Spleen (tissue), 13 donors: ENCODE measurements at places on chromosomes 5 and 9. TPM values are rescaled to one million over a fixed set of nuclear protein-coding genes. Genes with fewer than 3 reads are reported as not detected.

NSG2 gene
- not detected for total RNA-seq

NOXA1 gene
- total RNA-seq = 1.9 TPM

IFNA21 gene
- not detected for total RNA-seq

PPP2R2B gene
- total RNA-seq = 6.1 TPM

APBA1 gene
- total RNA-seq = 15.1 TPM

UAP1L1 gene
- total RNA-seq = 28.6 TPM

NUDCD2 gene
- total RNA-seq = 11.8 TPM

AMBP gene
- total RNA-seq = 1.6 TPM

ARID3C gene
- total RNA-seq = not detected

POU5F2 gene
- 11.7 TPM for total RNA-seq

ZDHHC11B gene
- 5.0 TPM for total RNA-seq

IL33 gene
- 14.6 TPM for total RNA-seq

SH3RF2 gene
- 0.13 TPM for total RNA-seq

RHOBTB3 gene
- total RNA-seq = 71.1 TPM

SLC25A48 gene
- 0.33 TPM for total RNA-seq

SCGB3A2 gene
- total RNA-seq = not detected

C8G gene
- total RNA-seq = 2.4 TPM

TAF1L gene
- 0.17 TPM for total RNA-seq

RANBP3L gene
- total RNA-seq = not detected

SPATA31A3 gene
- total RNA-seq = not detected

GRXCR2 gene
- total RNA-seq = not detected

PCDHA12 gene
- not detected for total RNA-seq

PCDHGB6 gene
- total RNA-seq = 6.1 TPM

MARVELD2 gene
- total RNA-seq = 1.4 TPM

KCNT1 gene
- 12.6 TPM for total RNA-seq

GABRA1 gene
- not detected for total RNA-seq

FREM1 gene
- 0.60 TPM for total RNA-seq

CBY3 gene
- total RNA-seq = not detected

ACTL7A gene
- not detected for total RNA-seq

APC gene
- total RNA-seq = 58.5 TPM

RGS7BP gene
- 0.54 TPM for total RNA-seq

FOXD4L5 gene
- not detected for total RNA-seq

STING1 gene
- 108 TPM for total RNA-seq

CCNO gene
- not detected for total RNA-seq

PCDHB14 gene
- 1.6 TPM for total RNA-seq

FBP2 gene
- not detected for total RNA-seq

GCNT4 gene
- 2.1 TPM for total RNA-seq

PSAT1 gene
- total RNA-seq = 14.0 TPM

PHAX gene
- total RNA-seq = 34.8 TPM

ANKRD18A gene
- total RNA-seq = 0.27 TPM

RBM27 gene
- 18.7 TPM for total RNA-seq

MEF2C gene
- total RNA-seq = 130 TPM

BTNL8 gene
- 6.5 TPM for total RNA-seq

AK1 gene
- total RNA-seq = 41.3 TPM

PCDHGA8 gene
- 2.6 TPM for total RNA-seq

NUP155 gene
- 26.7 TPM for total RNA-seq

TIMD4 gene
- total RNA-seq = 12.6 TPM

SGCD gene
- total RNA-seq = 5.3 TPM

SLCO4C1 gene
- total RNA-seq = 3.3 TPM

KIF4B gene
- total RNA-seq = not detected

ACOT12 gene
- total RNA-seq = not detected

PGM5 gene
- total RNA-seq = 18.3 TPM

LRRC70 gene
- 13.2 TPM for total RNA-seq

WDR31 gene
- total RNA-seq = 0.46 TPM

PCDHGA12 gene
- total RNA-seq = 5.4 TPM

COL27A1 gene
- 2.3 TPM for total RNA-seq

GBGT1 gene
- 16.8 TPM for total RNA-seq
